Cerebellar nuclear complex (tissue), 1 donor: ENCODE measurements at places on chromosomes 6 and 20.

DNA sequence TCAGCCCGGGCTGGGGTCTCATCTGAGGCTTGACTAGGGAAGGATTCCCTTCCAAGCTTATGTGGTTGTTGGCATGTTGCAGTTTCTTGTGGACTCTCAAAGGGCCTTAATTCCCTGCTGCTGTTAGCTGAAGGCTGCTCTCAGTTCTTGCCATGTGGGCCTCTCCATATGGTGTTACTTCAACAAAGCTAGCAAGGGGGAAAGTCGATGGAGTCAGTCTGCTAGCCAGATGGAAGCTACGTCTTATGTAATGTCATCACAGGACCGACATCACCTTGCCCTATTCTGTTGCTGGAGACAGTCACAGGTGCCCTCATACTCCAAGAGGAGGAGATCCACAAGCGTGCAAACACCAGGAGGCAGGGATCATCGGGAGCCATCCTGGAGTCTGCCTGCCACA lies 43.3 kb upstream of the ARMC2 start:
- peak; percentile 27 for DNase-seq

- no peak for DNase-seq
These were observed 395.1 kb downstream of the EPM2A start for GRCh38 chr6:145340256-145340655.

DNA sequence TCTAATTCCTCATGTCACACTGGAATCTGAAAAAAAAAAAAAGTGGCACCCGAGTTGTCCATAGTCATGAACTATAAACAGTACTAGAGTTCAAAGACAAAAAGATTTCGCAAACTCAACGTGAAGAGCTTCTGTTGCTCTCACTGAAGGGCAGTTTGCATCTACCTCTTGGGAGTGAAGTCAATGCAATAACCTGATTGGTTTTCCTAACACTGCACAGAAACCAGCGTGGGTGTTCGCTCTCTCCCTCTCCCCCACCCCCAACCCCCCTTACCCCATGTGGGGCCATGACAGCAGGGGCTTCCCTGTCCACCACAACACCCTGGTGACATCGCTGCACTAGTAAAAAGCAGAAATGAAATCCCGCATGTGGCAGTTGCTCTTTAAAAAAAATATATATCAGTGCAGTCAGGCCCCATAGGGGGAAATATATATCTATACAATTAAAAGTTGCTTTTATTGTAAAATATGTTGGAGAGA lies 66.9 kb downstream of the GMPR start:
- no peak for DNase-seq

GRCh38 chr6:3310703-3311102 lies 52.0 kb downstream of the PSMG4 start:
- DNase-seq = no peak

GRCh38 chr20:34562641-34563040 lies 4.1 kb downstream of the MAP1LC3A start:
- DNase-seq = no peak
